Subcutaneous adipose tissue (tissue), 4 donors: ENCODE measurements at places on chromosomes 5 and 9. TPM values are rescaled to one million over a fixed set of nuclear protein-coding genes. Genes with fewer than 3 reads are reported as not detected.

Gene PARP8
- 25.8 TPM for total RNA-seq

Gene SLC6A19
- total RNA-seq, result not detected

Gene SPINK13
- total RNA-seq, result 2.4 TPM

Gene WHRN
- 0.82 TPM for total RNA-seq

Gene HIGD2A
- total RNA-seq, result 145 TPM

Gene ENTPD8
- total RNA-seq, result not detected

Gene RAD23B
- 77.3 TPM for total RNA-seq

Gene EIF4EBP3
- total RNA-seq, result 36.2 TPM

Gene URM1
- 19.4 TPM for total RNA-seq

Gene SLC4A9
- 0.22 TPM for total RNA-seq

Gene GCNT4
- total RNA-seq, result 0.66 TPM

Gene ZDHHC21
- 10.0 TPM for total RNA-seq

Gene PCDHGA11
- total RNA-seq, result 4.0 TPM

Gene CCNI2
- total RNA-seq, result not detected

Gene SPATA31A3
- not detected for total RNA-seq
